ENCODE measurements at places on chromosomes 5 and 9.

- no peak for DNase-seq
These were observed 138.9 kb upstream of the RUSC2 start for GRCh38 chr9:35350827-35351549.

GRCh38 chr5:10355071-10355889 is 1.8 kb downstream of the MARCHF6 start:
- DNase-seq, result no peak

DNA sequence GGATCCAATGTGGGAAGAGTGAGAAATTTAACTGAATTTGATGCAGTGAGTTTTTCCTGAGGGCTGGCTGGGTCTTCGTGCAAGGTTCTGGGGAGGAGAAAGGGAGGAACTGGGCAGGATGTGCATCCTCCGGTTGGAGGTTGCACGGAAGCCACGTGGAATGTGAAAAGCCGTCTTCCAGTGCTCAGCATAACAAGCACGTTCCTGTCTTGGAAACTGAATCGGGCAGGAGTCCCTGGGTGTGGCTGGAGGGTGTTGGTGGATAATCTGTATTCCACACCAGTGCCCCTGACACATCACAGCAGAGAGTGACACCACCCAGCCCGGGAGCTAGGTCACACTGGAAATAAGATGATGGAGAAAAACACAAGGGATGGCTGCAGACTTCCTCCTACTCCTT is 154.3 kb downstream of the C5orf15 start:
- no peak for DNase-seq

DNA sequence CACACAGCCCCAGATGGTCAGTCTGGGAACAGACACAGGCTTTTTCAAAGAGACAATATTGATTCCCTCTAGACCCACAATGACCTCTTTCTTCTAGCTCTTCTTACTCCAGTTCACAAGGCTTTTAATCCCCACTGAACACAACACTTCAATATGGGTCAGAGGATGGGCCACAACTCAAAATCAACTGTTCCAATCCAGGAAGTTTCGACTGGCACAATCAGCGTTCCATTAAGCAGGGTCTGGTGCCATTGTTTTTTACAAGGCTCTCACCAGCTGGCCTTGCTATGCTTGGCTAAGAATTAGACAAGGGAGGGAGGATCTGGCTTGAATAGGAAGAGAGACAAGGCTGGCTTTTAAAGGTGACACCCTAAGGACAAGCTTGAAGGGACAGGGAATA is 199.4 kb upstream of the SLC24A2 start:
- no peak for DNase-seq

- no peak for DNase-seq
These were observed 1962.3 kb upstream of the CDH6 start for GRCh38 chr5:29231154-29231553.

GRCh38 chr5:96176022-96176421 is 214.4 kb upstream of the ELL2 start:
- DNase-seq, result no peak

All from stimulated activated CD4-positive, alpha-beta T cell treated with anti-CD3 and anti-CD28 coated beads, TNF-alpha, amount 100 ng/mL, for 1 hour (primary cell).